Fibroblast of the aortic adventitia (primary cell): ENCODE measurements at places on chromosomes 5 and 9. TPM values are rescaled to one million over a fixed set of nuclear protein-coding genes. Genes with fewer than 3 reads are reported as not detected.

Gene AFAP1L1
- 2.3 and 10.8 TPM in 2 replicates for total RNA-seq

Gene OR1L8
- total RNA-seq = 0.08 TPM in 1 of 2 replicates, not detected in the other

Gene LHX3
- not detected in 2 replicates for total RNA-seq

Gene KCNV2
- not detected in 2 replicates for total RNA-seq

Gene IL4
- 0.36 TPM in 1 of 2 replicates, not detected in the other for total RNA-seq

Gene DRD1
- 0.18 TPM in 1 of 2 replicates, not detected in the other for total RNA-seq

Gene PTGES
- total RNA-seq = 6.9 and 30.9 TPM in 2 replicates

Gene RASGRF2
- 0.49 and 3.3 TPM in 2 replicates for total RNA-seq

Gene MYOZ3
- 0.16 and 0.72 TPM in 2 replicates for total RNA-seq

Gene AJM1
- 1.1 and 1.3 TPM in 2 replicates for total RNA-seq

Gene HMGCR
- 49.3 and 68.7 TPM in 2 replicates for total RNA-seq

Gene TMEM215
- total RNA-seq = not detected in 2 replicates
